HCEC 1CT (cell line): ENCODE measurements at places on chromosomes 6 and 20.
A peak's percentile ranks its signal among the peaks of the same experiment; 100 is the strongest.

- no peak for DNase-seq
Measured at GRCh38 chr6:134199848-134200606, 117.9 kb downstream of the SGK1 start.

DNA sequence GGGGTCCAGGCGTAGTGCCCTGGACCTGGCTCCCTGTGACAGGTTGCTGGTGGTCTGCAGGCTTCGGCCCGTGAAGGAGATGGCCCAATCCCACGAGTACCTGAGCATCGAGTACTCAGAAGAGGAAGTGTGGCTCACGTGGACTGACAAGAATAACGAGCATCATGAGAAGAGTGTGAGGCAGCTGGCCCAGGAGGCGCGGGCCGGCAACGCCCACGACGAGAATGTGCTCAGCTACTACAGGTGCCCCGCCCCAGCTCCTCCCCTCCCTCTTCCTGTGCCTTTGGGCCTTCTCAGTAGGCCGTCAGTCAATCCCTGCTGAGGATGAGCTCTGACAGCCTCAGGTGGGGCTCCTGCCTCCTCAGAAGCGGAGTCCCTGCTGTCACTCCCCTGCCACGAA lies 42.6 kb downstream of the UQCC2 start:
- DNase-seq: no peak

GRCh38 chr20:59630526-59630925 lies 26.2 kb downstream of the PHACTR3 start:
- no peak for DNase-seq

DNA sequence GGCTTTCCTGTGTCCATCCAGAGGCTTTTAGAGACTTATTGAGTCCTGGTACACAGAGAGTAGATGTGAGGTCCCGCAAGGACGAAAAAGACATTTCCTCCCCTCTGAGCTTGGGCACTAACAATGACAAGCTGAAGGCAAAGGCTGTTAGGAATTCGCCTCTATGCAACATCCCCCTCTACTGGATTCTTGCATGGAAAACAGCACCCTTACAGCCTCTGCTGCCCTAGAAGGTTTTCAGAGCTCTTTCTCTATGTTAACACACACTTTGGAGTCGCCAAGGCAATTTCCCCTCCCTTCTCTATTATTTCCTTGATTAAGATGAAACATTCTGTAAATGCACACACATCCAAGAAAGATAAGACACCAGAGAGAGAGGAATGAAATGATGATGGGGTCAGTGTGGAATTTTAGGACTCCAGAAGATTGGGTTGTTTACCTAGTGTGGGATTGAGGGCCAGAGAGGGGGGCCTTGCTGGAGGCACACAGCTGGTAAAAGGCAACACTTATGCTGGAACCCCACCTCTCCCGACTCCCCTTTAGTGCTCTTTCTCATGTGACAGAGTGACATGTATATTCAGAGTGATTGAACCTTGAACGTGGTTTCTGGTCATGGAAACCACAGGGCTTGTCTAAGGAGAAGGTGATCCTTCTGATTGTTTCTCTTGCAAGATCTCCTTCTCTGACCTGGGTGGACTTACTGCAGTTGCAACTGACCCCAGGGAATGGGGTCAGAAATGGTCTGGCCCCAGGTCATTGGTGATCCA lies 300.7 kb downstream of the CLIC5 start:
- peak; percentile 83 for DNase-seq

GRCh38 chr20:46570956-46571355 lies 20.5 kb upstream of the OCSTAMP start:
- DNase-seq: no peak

DNA sequence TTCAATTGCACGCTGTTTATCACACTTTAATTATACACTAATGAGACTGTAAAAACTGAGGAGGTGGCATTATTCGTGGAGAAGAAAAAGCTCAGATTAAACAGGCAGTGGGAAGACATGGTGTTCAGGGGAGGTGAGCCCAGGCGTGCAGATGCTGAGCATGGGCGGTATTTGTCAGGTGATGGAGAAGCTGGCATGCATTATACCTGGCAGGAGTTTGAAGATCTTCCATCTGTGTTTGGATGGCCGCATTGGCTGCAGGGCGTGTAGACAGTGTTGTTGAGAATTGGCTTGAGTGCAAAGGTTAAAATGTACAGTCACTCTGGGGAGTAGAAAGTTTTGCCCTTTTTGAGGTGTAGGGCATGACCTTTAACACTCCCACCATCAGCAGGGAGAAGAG lies 213.8 kb downstream of the ERMARD start:
- DNase-seq: no peak

DNA sequence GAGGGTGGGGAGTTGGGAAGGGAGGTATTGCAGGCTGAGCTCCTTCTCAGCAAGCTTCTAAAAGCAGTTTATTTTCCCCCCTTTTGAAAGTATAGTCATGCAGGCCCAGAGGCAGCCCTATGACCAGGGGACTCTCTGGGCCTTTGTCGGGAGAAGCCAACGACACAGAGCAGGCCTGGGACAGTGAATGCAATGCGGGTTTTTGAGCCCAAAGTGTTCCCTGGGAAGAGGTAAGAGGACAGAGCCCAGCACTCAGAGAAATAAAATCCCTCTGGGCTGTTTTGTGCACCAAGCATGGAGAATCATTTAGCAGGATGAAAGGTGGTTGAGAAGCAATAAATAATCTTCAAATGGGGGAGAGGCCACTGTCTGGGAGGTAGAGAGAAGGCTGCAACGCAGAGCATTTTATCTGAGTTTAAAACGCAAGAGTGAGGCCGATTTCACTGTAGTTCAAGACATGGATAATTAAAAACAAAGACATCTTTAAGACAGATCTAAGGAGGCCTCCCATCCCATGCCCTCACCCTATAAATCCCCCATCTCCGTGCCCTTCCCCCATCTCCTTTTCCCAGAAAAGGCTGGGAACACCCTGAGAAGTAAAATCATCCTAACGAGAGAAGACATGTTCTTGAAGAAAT lies 237.5 kb downstream of the CDC5L start:
- no peak for DNase-seq
